Astrocyte of the cerebellum (primary cell): ENCODE measurements at places on chromosomes 13 and 19.

DNA sequence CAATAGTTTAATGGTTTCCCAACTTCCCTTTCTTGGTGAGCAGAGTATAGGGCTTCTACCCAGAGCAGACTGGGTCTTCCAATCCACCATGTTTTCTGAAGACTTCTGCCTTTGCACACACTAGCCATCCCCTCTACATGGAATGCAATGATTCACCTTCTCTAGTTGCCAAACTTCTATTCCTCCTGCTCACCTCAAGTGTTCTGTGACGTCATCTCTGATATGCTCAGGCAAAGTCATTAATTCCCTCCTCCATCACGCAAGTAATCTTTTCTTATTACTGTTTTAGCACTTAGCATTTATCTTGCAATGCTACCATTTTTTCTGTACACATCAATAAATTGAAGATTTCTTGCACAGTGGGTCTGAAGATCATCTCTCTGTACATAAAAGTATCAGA, 174.2 kb downstream of the RBM26 start:
- no peak for DNase-seq

GRCh38 chr13:103945836-103946235, 879.6 kb upstream of the SLC10A2 start:
- peak; percentile 3 for DNase-seq

GRCh38 chr13:26914624-26915023, 154.0 kb upstream of the GPR12 start:
- no peak for DNase-seq

DNA sequence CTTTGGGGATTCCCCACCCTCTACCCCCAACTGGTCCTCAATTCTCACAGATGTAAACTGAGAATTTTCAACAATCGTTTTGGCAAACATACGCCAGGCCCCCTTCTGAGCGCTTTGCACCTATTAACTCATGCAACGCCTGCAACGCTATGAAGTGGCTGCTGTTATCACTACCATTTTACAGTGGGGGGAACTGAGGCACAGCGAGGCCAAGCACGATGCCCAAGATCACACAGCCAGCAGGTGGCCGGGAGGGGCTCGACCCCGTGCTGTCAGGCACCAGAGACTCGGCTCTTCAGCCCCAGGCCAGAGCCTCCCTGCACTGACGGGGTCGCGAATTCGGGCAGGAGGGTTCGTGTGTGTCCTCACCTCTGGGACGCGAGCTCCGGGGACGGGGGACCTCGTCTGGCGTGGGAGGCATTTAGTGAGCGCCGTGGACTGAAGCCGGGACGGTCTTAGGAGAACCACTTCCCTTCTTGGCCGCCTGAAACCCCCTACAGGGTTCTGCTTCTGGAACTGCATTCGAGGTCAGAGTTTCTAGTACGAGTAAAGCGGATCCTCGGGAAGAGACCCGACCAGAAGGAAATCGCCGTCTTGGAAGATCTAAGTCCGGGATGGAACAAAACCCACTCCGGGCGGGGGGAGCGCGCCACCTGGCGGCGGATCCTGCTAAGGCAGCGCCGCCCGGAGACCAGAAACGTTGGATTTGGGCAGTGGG, 21.0 kb downstream of the ZNF114 start:
- peak; percentile 76 for DNase-seq

DNA sequence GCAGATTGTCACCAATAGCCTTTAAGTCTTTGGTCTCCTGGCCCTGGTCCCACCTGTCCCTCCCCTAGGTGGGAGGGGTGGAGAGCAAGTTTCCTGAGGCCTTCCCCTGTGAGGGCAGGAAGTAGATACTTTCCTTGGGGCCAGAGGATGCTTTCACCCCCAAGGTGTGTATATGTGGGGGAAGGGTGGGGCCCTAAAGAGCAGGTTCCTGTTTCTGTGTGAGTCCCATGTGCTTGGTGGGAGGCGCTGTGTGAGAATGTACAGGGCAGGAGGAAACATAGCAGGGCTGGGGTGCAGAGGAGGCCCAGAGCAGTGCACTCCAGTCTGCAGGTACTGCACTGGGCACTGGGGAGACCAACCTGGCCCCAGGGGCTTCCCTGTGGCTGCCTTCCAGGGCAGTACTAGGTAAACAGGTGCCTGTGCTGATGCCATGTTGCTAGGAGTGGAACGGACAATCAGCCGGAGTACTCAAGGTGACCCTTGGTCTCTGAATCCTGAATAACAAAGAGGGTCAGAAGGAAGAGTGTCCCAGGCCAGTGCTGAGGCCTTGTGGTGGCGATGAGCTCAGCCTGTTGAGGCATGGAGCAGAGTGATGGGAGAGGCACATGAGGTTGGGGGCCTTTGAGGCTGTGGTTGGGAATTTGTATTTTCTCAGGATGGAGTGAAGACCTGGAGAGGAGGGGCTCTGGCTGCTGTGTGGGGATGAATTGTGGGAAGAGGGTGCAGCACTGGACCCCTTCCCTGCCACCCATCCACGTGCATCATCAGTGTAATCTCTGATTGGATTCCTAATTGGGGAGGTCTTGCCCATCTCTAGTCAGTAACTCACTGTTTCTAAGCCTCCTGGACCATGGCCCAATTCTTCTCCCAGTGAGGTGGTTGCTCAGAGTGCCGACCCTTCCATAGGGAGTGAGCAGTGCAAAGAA, 5.1 kb downstream of the EGLN2 start:
- DNase-seq, result no peak
